ENCODE measurements at places on chromosomes 2 and 18.

DNA sequence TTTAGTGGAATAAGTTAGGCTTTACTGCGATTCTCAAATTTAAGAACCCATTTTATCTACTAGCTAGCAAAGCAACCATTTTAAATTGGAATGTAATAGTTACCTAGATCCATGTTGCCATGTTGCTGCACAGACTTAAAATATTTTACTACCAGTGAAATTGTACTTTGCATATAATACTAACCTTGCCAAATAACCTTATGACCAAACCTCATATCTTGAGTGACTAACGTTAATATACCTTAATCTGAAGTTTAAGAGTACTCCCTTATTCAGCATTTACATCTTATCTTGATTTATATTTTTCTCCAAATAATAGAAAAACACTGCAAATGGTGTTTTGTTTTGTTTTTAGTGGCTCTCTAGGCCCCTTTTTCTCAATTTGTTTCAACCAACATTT is 50.3 kb upstream of the NAB1 start:
- no peak for DNase-seq

- DNase-seq: peak; percentile 63
Observed at GRCh38 chr2:169507698-169508097, 1.8 kb upstream of the KLHL41 start.

DNA sequence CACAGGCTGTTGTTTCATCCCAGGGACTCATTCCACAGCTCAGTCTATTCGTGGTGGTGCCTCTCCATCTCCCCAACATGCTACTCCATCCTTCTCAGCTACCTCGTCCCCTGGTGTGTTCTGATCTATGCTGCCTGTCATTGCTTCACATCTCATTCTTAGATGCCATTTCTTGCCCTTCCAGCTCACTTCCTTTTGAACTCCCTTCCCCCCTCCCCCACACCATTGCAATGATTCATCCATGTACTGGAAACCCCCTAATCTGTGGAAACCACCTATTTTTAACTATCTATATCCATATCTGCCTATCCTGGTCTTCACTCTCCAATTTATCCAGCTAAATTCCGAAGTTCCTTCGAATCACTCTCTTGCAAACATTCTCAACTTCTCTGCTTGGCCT is 65.7 kb upstream of the PARD3B start:
- peak; percentile 23 for DNase-seq

- no peak for DNase-seq
Observed at GRCh38 chr2:229170916-229171315, 100.2 kb downstream of the PID1 start.

- no peak for DNase-seq
Observed at GRCh38 chr2:238803996-238804870, 43.7 kb upstream of the TWIST2 start.

- DNase-seq: no peak
Observed at GRCh38 chr2:194096402-194096801, 1560.6 kb upstream of the SLC39A10 start.

DNA sequence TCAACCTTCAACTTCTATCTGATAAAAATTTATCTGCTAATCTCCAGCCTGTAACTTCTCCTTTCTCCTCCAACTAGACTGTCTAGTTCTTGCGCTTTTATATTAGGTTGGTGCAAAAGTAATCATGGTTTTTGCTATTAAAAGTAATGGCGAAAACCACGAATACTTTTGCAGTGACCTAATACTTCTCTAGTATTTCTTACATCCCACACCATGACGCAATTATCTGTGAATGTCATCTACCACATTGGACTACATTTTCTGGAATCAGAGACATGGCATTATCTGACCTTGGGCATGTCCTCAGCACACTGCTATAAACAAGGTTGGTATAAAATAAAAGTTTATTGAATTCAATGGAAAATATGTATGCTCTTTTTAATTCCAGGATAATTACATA is 370.2 kb upstream of the LYPD1 start:
- no peak for DNase-seq

- DNase-seq: no peak
Observed at GRCh38 chr2:101643004-101643524, 54.4 kb upstream of the MAP4K4 start.

DNA sequence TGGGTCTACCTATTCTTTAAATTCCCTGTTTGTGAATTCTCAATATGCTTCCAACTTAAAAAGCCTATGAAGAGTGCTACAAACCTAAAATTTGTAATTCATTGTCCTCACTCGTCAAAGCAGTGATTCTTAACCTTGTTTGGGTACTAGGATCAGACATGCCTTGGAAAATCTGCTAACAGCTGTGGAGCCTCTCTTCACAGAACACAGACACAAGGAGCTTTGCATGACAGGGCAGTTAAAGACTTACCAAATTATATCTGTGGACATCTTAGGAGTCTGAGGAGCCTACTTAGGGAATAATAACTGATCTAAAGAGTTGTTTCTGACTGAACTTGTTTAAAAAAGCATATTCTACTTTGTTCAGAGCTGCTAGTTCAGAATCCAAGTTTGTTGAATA is 38.1 kb downstream of the TMEM87B start:
- no peak for DNase-seq

GRCh38 chr2:217810260-217810659 is 192.5 kb downstream of the TNS1 start:
- no peak for DNase-seq

GRCh38 chr2:133841900-133842299 is 273.6 kb upstream of the NCKAP5 start:
- peak; percentile 72 for DNase-seq

DNA sequence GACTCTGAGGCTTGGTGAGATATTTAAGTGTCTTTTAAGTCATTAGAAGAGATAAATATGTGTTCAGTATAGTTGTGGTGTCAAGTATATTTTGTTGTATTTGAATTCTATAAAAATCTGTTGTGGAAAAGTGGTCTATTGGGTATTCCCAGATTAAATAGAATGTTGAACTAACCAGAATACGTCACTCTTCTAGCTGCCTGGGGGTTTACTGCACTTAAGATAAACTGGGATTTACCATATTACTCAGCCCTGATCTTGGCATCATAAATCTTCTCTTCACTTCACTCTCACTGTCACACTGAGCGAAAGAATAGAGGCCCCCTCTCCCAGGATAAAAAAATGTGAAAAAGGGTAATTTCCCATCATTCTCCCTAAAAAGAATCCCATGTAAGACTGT is 129.8 kb downstream of the BCL2 start:
- no peak for DNase-seq

DNA sequence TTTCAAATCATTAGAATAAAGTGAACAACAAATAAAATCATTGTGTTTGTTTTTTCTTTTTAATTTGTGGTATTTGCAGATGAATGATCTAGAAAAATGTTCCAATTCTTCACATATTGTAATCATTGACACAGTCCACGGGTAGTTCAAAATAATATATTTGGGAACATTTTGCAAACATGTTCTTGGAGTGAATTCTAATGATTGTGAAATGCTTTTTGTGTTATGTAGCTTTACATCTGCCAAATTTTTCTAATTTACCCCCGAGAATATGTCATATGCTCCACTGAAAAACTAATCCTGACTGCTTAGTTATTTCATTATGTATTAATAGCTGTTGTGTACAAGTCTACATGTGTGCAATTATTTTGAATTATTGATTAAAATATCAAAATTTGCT is 1468.4 kb upstream of the NXPH2 start:
- no peak for DNase-seq

- DNase-seq: no peak
Observed at GRCh38 chr2:217741381-217741955, 261.3 kb downstream of the TNS1 start.

DNA sequence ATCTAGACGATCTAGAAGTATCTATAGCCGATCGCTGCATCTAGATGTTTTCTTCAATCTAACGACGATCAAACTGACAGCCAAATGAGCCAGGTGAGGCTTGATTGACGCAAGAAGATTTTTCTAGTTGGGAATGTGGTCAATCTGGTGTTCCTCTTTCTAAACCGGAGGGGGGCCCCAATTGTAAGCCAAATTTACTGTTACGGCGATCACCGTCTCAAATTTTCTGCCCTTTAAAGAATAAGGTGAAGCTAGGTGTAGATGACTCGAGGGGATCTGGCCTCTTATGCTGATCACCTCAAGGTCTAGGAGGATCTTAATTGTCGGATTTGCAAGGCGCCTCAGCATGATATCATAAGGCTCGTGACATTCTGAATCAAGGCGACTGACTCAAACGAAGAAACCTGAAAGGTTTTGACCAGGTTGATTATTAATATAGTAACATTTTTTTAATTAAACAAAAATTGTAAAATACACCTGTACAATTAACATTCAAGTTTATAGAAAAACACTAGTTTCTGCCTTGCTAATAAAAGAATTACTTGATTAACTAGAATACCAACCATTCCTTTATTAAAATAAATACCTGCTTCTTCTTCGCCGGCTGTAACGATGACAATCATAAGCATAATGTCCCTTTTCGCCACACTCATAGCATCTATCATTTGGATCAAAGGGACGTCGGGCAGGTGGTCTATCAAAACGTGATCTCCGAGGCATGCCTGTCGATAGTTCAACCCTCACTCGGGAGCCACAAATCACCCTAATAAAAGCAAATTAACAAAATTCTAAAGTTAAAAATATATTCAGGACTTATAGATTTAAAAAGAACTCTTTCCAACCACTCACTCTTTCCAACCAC is 2.0 kb downstream of the SRSF7 start:
- DNase-seq: no peak

DNA sequence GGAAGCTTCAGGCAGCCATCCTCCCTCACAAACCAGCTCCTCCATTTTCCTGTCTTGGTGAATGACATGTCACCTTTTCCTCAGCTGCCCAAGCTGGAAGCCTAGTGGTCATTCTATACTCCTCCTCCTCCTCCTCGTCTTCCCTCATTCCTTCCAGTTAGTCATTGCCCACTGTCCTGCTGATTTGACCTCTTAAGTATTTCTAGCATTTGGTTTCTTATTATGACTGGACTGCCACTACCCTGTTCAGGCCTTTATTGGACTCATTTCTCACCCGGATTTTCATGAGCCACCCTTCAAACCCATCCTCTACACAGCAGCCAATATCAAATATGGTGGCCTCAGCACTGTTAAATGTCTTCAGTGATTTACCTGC is 21.9 kb upstream of the MGAT5 start:
- DNase-seq: no peak

DNA sequence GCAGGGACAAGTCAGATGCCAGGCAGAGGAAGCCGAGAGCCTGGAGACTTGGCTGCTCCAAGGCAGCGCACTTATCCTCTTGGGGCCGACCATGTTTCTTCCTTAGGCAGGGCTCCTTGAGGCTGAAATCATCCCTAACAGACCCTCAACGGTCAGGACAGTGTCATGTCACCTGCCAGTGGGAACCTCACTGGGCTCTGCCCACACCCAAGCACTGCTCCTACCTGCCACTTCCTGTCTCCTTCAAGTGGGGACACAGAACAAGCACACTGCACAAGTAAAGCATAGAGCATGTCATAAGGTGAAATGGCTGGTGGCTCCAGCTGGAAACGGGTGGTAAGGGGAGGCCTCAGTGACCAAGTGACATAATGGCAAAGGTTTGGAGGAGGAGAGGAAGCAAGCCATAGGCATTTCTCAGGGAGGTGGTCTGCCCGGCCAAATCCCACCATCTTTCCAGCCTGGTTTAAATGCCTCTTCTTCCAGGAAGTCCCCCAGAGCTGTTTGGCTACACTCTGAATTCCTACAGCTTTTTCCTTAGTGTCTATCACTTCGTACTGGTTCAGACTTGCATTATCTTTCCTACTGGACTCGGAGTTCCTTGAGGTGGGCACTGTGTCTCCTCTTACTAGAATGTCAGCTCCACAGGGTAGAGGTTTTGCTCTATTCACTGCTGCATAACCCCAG is 7.3 kb upstream of the ATOH8 start:
- DNase-seq: no peak
